Bronchial smooth muscle cell (primary cell): ENCODE measurements at places on chromosomes 4 and X. TPM values are rescaled to one million over a fixed set of nuclear protein-coding genes. Genes with fewer than 3 reads are reported as not detected.

CT47B1 gene
- total RNA-seq = not detected in 2 replicates

ADGRL3 gene
- not detected in 2 replicates for total RNA-seq

SYTL5 gene
- 0.60 and 1.6 TPM in 2 replicates for total RNA-seq

NPY2R gene
- not detected in 2 replicates for total RNA-seq

SSX1 gene
- not detected in 2 replicates for total RNA-seq

UPF3B gene
- total RNA-seq = 1.7 and 1.9 TPM in 2 replicates

TRPC5OS gene
- total RNA-seq = not detected in 2 replicates

SULT1E1 gene
- total RNA-seq = 0.16 TPM in 1 of 2 replicates, not detected in the other

PF4V1 gene
- total RNA-seq = 1.9 and 12.0 TPM in 2 replicates

FGG gene
- not detected in 2 replicates for total RNA-seq

OTUD4 gene
- 10.3 and 11.5 TPM in 2 replicates for total RNA-seq

CAMK2D gene
- total RNA-seq = 131 and 172 TPM in 2 replicates
